ENCODE measurements at places on chromosomes 3 and 15.
A peak's percentile ranks its signal among the peaks of the same experiment; 100 is the strongest.

- DNase-seq = no peak
These were observed 122.2 kb upstream of the ANKRD28 start for GRCh38 chr3:15919971-15920370.

- DNase-seq = no peak
These were observed 248.1 kb downstream of the ERC2 start for GRCh38 chr3:56219894-56220805.

GRCh38 chr3:151837057-151837456 lies 23.1 kb downstream of the AADAC start:
- DNase-seq = peak; percentile 89

- DNase-seq = no peak
These were observed 38.1 kb upstream of the LDHAL6B start for GRCh38 chr15:59168536-59168935.

- DNase-seq = no peak
These were observed 54.0 kb upstream of the GADL1 start for GRCh38 chr3:30948426-30948825.

- DNase-seq = no peak
These were observed 36.9 kb upstream of the TRIM59 start for GRCh38 chr3:160486459-160486869.

DNA sequence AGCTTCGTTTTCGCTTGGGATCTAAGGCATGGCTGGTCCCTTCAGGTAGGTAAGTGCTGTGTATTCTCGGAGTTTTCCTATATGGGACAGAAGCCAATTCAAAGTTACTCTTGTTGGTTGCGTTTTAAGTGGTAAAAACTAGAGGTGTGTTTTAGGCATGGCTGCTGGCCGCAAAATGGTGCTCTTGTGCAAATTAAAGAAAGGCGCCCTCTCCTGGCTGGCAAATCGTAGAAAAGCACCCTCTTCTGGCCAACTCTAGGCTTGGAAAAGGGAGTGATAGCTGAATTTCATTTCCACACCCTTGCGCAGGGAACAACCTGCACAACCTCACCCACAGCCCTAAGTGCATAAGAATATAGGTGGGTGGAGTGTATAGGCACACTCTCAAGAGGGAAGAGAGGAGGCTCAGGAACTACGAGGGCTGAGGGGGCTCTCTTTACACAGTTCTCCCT lies 23.5 kb downstream of the DRD3 start:
- DNase-seq = no peak

DNA sequence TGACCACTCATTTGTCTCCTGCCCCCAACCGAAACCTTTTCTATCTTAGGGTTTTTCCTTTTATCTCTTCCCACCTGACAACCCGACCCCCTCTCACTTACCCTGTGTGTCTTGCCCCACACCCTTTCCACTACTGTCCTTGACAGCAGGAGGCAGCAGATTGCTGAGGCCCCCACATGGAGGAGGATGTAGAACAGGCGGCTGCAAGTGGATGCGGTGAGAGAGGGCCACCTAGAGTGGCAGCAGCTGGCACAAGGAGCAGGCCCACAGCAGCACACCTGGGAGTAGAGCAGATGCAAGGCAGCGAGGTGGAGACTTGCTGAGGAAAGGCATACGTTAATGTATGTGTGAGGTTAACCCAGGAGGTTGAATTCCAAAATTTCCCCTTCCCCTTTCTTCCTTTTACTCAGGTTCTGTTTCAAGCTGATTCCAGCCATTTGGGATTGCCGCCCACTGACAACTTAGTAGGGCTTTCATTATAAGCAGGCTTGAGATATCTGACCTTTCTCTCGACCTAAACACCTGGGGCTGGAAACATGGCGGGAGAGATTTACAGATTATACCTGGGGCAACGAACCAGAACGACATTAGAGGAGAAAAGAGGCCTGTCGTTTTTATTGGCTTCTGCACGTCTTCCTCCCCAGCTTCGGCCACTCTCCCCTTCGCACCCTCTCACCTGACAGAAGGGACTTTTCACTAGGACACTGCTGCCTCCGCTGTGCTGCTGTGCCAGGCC lies 643 bp downstream of the SERINC4 start:
- DNase-seq = no peak

DNA sequence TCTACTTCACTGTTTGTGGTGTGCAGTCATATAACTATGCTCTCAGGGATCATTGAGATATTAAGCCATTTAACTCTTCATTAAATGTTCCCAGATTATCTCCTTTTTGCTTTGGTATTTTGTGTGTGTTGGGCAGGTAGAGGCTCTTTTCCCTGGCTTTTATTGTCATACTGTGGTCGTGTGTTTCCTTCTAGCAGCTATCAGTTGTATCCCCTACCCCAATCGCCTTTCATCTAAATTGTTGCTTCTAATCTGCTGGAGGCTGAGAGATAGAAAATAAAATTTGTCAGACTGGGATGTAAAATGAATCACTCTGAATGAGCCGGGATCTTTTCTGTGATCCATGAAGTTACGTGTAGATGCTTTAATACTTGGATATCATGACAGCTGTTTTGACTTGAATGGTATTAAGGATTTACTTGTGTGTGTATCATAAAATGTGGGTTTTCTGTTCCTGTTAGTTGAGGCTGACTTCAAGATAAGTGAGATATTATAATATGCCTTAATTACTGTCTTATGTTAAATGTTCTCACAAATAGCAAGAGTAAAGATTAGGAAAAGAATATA lies 9.2 kb downstream of the NFKBIZ start:
- no peak for DNase-seq

DNA sequence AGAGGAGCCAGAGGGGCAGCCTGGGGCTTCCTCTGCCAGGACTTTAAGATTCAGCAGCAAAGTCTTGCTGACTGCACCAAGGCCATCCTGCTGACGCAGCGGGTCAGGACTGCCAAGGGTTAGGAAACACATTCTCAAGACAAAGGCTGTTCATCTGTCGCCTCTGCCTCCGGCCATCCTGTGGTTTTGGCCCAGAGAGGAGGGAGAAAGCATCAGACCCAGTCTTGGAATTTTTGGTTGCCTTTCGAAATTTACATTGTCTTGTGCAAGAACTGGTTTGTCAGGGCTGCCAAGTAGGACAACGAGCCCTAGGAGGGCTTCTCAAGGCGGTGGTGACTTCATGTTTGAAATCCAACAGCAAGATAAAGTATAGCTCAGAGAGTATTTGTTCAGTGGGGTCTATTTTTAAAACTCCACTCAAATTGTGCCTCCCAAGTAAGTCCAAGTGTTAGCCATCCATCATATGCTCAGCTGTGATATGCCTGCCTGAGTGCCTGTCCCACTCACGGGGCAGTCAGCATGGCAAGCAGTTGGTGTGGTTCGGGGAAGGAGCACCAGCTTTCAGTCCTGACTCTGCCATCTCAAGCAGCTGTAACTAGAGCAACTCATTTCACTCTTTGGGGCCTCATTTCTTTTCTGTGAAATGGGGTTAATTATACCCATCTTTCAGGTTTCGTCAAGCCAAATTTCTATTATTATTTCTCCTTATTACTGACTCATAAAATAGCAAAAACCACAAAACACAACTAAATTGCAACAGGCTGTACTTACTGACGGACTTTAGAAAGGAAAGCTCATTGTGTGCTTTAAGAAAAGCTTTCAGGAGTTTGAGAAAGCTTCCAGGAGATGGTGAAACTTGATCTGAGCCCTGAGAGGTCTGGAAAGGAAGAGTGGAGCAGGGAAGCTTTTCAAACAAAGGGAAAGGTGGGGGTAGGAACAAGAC lies 42.4 kb upstream of the RHO start:
- peak; percentile 98 for DNase-seq

DNA sequence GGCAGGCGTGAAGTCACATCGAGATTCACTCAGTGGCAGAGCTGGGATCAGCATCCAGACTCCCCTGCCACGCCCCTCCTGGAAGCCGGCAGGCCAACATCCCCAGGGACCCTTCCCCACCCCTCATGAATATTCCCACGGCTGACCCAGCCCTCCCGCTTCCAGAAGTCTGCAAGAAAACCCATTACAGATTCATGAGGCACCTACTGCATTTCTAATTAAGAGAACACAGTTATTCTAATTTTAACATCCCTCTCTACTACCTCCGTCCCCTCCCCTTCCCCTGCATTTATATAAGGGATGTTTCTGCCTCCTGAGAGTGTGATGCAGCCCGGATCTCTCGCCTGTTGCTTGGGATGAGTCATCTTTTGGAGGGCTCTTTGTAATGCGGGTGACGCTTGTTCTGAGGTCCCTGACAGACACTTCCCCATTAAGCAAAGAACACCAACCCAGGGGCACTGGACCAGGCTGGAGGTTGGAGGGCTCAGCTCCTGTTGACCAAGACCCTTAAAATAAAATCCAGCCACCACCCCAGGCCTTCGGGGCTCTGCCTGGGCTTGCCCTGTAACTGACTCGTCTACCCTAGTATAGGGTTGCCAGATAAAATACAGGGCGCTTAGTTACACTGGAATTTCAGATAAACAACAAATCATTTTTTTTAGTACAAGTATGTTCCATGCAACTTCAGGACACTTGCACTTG lies 118.7 kb downstream of the NUP210 start:
- DNase-seq = peak; percentile 34

DNA sequence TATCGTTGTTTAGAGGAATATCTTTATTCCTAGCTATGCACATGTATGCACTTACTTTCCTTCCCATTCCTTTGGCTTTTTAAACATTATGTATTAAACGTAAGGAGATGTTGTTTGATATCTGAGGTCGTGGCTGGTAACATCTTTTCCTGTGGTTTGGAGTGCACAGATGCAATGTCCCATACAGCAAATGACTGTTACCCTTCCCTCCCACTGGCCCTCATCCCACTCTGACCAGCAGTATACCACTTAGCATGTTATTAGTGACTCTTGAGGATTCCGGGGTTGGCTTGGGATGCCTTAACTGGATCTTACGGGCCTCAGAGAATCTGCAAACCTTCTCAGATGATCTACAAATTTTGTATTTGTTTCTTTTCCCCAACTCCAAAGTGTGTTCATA lies 34.5 kb downstream of the TGFBR2 start:
- DNase-seq = no peak

GRCh38 chr3:184419171-184419570 lies 39.3 kb downstream of the CHRD start:
- DNase-seq = no peak

DNA sequence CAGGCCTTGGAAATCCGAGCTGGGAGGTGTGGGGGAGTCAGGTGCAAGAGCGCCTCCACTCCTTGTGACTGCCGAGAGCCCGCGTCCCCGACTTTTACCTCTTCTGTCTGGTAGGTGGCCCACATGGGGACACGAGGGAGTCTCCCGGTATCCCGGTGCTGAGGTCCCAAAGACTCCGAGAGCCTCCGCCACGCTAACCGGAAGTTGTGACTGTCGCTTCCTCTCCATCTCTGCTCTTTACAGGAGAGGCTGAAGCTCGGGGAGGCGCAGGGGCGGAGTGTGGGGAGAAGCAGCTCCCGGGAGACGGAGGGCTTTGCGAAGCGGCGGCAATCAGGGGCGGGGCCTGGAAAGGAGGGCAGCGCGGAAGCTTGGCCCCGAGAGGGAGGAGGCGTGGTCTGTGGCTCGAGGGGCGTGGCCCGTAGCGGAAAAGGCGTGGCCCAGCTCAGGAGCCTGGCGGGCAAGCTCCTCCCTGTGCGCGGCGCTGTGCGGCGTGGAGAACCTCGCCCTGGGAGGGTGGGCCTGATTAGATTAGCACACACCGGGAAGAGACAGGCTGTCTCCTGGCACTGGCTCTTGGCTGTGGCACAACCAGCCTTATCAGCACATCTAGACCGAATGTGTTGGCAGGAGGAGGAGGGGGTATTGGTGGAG lies 143.9 kb downstream of the GABRB3 start:
- DNase-seq = peak; percentile 85

- no peak for DNase-seq
These were observed 31.7 kb downstream of the ATP11B start for GRCh38 chr3:182824957-182825356.

DNA sequence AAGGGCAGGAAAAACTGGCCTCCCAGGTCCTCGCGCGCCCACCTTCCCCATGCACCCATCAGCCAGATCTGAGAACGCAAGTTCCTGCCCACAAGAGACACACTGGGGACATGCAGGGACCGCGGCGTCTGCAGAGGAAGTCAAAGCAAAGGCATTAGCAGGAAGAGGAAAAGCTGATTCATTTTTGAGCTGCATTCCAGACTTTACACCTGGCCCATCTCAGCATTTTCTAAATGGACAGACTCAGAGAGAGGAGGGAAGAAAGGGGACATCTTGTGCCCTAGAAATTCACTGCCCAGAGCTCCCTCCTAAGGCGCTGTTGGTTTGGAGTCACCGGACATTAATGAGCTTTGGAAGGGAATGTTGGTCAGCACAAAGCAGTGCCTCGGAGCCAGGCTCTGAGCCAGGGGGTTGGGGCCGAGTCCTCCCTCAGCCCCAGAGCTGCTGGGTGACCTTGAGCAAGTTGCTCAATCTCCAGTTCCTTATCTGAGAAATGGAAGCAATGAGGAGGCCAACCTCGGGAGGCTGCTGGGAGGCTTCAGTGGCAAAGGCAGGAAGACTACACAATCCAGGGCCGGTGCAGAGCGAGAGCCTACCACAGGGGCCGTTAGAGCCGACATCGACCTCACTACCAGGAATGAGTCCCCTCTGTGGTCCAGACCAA lies 150.5 kb upstream of the IQSEC1 start:
- no peak for DNase-seq

DNA sequence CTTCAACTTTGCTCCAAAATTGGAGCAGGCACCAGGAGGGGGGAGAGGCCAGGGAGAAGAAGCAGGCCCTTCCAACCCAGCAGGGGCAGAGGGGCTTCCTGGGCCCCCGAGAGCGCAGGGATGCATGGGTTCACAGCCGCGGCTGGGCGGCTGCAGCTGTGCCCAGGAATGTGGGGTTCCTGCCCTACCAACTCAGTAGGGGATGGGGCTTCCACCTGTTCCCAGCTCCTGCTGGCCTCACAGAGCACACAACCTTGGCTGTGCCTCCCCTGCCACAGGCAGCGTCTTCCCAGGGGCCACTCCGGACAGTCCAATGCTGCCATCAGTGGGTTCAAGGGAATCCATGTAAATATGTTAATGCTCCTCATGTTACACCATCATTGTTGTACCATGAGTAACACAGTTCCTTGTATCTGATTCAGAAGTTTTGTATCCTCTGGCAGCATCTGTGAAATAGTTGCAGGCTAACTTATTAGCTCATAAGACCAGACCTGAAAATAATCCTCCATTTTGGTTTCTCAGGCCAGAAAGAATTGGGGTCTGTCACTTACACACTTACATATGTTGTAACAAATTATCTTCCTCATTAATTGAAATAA lies 12.1 kb upstream of the SIAH2 start:
- no peak for DNase-seq

GRCh38 chr15:38300395-38300794 lies 47.8 kb downstream of the SPRED1 start:
- no peak for DNase-seq

GRCh38 chr15:51299187-51300015 lies 39.0 kb downstream of the CYP19A1 start:
- no peak for DNase-seq

- DNase-seq = no peak
These were observed 511.9 kb downstream of the ZIC1 start for GRCh38 chr3:147921051-147921450.
